Umbilical cord (tissue), 2 donors: ENCODE measurements at places on chromosomes 6 and 20. TPM values are rescaled to one million over a fixed set of nuclear protein-coding genes. Genes with fewer than 3 reads are reported as not detected.

- peak; percentile 46 for DNase-seq
Measured at GRCh38 chr6:33744895-33745546, 1.7 kb downstream of the IP6K3 start.

GRCh38 chr6:80376411-80376810 is 269.9 kb downstream of the BCKDHB start:
- DNase-seq: no peak

- no peak for DNase-seq
Measured at GRCh38 chr6:144955859-144956258, 670.7 kb downstream of the UTRN start.

GRCh38 chr20:16563066-16563806 is 10.0 kb downstream of the KIF16B start:
- no peak for DNase-seq

DNA sequence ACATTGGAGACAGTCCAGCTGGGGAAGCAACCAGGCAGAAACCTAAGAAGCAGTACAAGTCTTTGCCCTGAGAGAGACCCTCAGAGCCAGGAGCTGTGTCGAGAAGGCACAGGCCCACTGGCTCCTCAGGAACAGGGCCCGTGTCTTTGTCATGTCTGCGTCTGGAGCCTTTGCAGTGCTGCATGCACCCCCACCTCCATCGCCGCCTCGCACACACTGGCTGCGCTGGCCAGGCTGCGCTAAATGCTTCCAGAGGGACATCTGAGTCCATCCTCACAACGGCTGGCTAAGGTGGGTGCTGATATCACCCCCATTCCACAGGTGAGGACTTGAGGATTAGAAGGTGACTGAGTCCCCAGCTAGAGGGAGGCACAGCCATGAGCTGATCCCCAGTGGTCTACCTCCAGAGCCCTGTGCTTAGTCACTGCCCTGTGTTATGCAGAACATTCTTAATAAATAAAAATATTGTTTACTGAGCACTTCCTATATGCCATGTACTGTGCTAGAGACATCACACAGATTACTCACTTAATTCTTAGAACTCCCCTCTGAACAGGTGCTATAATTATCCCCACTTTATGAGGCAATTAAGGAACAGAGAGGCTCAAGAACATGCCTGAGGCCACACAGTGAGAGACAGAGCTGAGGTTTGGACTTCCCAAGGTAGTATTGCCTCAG is 27.6 kb downstream of the GABRR2 start:
- no peak for DNase-seq

GRCh38 chr20:16517946-16518783 is 55.1 kb downstream of the KIF16B start:
- DNase-seq: peak; percentile 43

- DNase-seq: peak; percentile 28
Measured at GRCh38 chr6:32816746-32817204, at the start of gene HLA-DOB. Gene HLA-DOB, minus strand, starts transcription at chr6:32817002. Its CDS starts 51 bp downstream, at chr6:32816951.

DNA sequence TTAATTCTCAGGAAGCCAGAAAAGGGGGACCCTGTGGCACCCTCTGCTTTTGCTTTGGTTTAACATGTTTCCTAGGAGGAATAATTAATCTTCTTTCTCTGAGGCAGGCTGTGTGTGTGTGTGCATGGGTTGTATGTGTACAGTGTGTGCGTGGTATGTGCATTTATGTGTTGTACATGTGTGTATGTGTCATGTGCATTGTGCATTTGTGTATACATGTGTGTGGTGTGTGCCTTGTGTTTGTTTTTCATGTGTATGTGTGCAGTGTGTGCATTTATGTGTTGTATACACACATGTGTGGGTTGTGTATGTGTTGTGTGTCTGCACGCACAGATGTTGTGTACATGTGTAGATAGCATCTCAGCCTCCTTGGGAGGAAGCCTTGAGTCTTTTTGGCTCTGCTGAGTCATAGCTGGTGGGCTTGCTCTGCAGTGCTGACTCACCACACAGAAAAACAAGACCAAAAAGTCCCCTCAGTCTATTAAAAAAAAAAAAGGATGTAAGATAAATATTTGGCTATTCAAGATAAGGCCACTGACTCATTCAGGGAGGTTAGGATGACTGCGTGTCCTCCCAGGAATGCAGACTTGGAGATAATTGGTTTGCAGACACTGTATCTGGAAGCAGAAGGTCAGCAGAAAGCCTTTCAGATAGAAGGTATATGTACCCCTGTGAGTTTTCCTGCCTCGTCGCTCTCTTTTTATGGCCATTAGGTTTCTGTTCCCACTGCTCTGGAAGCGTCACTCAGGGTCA is 58.6 kb downstream of the SYNJ2 start:
- DNase-seq: peak; percentile 93

GRCh38 chr20:25310268-25310920 is 62.5 kb downstream of the PYGB start:
- DNase-seq: peak; percentile 70

- DNase-seq: peak; percentile 39
Measured at GRCh38 chr6:16729183-16729691, 32.0 kb downstream of the ATXN1 start.

GRCh38 chr20:50305636-50306477 is 115.2 kb downstream of the CEBPB start:
- no peak for DNase-seq

DNA sequence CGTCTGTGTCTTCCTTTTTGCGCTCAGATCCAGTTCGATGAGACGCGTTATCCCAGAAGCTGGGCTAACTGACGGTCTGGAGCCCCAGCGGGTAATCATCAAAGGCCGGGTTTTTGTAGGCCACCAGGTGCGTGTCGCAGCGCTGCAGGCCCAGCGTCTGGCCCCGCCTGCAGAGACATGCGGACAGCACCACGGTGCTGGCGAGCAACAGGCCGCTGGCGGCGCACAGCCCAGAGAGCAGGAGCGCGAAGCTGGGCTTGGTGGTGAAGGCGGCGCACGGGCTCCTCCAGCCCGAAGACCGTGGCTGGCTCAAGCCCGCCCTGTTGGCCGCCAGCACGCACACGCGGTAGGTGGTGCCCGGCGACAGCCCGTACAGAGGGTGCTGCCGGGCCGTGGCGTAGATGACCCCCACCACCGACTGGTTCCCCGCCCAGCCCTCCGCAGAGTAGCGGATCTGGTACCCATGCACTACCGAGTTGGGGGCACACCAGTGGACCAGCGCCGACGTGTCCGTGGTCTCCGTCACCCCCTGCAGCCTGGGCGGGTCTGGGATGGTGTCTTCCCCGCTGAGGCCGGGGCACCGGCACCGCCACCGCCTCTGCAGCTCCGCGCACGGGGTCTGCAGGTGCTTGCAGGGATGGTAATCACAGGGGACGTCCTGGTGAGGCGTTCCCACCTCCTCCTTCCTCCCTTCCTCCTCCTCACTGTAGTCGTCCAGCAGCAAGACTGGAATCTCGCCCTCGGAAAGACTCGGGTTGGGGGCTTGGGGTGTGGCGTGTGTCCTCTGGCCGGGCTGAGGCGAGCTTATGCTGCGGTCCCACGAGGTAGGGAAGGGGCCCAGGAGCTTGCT is 12.7 kb downstream of the LRRN4 start:
- DNase-seq: no peak

DNA sequence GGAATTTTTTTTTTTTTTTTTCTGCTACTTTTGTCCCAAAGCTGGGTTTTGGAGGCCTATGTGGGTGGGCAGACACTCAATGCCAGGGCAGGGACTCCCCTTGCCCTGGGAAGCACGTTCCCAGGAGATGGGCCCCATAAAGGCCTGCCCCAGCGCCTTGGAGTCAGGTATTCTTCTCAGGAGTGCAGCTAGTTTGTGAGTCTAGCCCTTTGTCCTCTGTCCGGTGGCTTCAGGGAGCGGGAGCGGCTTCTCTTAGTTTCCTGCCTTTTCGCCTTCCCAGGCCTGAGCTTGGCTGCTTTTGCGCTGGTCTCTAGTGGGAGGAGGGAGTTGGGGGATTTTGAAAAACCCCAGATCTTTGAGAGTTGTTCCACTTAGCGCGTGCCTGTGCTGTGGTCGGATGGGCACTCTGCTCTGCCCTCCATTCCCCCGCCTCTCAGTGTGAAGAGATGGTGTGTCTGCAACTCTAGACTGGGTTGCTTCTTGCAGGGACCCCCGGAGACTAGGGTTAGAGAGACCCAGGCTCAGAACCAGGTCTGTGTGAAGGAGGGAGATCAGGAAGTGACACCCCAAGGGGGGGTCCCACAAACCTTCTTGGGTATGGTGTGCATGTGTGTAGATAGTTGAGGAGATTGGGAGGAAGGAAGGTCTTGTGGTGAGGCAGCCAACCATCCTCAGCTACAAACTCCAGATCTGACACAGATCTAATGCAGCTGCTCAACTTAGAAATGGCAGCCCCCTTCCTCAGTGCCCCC is 1.3 kb downstream of the PLCG1 start:
- DNase-seq: no peak

GRCh38 chr6:166488076-166488685 is 98.3 kb downstream of the RAMACL start:
- DNase-seq: peak; percentile 54

Gene ERVFRD-1
- 0.48 TPM for total RNA-seq

Gene CLDN20
- total RNA-seq: 2.2 TPM

Gene FAM209B
- total RNA-seq: not detected
